ENCODE measurements at places on chromosomes 12 and 14.

DNA sequence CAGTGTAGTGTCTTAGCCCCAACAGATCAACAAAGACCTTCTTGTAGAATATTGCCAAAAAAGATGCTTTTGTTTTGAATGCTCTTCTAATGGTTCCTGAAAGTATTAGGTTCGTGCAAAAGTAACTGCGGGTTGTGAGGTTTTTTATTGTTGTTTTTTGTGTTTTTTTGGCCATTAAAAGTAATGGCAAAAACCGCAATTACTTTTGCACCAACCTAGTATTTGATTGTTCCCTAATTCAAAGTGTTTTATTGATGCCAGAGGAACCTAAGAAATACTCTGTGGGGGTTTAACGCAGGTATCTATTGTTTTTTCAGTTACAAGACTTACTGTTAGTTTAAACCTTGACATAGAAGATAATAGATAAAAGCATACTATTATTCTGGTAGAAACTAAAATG lies 150.8 kb upstream of the DAAM1 start:
- DNase-seq = no peak

GRCh38 chr14:34453226-34453625 lies 8.8 kb downstream of the SPTSSA start:
- DNase-seq = no peak

DNA sequence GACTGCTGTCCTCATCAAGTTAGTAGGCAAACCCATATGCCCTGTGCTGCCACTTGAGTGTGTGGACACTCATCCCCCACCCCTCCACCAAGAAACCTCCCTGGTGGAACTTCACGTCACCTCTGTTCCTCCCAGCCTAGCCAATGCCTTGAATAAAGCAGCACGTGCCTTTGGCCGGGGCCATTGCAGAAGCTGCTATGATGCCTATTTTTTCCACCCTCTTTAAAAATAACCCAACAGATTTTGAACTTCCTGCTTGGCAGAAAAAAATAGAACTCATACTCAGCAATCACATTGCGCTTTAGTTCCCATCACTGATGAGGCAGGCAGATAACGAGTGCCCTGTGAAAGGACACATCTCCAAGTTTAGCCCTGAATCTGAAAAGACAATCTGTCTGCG lies 23.1 kb upstream of the PWP1 start:
- no peak for DNase-seq

GRCh38 chr12:49985981-49986380 lies 13.2 kb downstream of the AQP6 start:
- DNase-seq = no peak

DNA sequence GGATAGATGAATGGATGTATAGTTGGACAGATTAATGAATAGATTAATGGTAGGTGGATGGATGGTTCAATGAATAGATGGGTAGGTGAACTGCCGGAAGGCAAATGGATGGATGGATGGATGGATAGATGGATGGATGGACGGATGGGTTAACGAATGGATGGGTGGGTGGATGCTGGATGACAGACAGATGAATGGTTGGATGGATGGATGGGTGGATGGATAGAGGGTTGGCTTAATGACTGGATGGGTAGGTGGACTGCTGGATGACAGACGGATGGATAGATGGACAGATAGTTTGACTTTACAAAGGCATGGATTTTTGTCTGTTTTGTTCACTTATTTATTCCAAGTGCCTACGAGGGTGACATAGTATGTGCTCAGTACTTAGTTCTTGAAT lies 64.4 kb downstream of the WSCD2 start:
- no peak for DNase-seq

DNA sequence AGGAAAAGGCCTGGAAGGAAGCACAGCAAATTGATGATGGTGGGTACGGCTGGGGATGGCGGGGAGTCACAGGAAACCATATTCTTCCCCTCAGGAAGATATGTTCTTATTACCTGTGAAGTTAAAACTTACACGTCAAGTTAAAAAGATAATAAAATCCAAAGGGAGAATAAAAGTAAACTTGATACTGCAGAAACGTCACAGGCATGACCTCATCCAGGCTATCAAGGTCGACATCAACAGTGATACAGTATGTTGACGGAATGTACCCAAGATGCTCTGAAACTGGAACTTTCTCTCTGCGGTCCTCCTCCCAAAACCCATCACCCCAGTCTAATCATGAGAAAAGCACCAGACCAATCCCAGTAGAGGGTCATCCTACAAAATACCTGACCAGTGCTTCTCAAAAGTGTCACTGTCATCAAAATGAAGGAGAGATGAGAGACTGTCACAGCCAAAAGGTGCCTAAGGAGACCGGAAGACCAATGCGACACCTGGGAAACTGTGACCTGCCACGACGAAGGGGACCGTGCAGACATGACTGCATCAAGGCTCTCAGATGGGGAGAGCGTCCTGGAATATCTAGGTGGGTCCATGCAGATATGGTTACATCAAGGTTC lies 74.6 kb downstream of the SCARB1 start:
- DNase-seq = no peak

DNA sequence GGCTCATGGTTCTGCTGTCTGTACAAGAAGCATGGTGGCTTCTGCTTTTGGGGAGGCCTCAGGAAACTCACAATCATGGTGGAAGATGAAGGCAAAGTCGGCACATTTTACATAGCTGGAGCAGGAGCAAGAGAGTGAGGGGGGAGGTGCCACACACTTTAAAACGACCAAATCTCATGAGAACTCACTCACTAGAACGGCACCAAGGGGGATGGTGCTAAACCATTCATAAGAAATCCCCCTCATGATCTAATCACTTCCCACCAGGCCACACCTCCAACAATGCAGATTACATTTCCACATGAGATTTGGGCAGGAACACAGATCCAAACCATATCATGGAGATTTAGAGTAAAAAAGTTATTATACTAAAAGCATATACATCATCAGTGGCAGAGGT lies 13.6 kb upstream of the LEMD3 start:
- DNase-seq = no peak

- DNase-seq = no peak
Measured at GRCh38 chr14:37848985-37849621, 253.7 kb downstream of the TTC6 start.

DNA sequence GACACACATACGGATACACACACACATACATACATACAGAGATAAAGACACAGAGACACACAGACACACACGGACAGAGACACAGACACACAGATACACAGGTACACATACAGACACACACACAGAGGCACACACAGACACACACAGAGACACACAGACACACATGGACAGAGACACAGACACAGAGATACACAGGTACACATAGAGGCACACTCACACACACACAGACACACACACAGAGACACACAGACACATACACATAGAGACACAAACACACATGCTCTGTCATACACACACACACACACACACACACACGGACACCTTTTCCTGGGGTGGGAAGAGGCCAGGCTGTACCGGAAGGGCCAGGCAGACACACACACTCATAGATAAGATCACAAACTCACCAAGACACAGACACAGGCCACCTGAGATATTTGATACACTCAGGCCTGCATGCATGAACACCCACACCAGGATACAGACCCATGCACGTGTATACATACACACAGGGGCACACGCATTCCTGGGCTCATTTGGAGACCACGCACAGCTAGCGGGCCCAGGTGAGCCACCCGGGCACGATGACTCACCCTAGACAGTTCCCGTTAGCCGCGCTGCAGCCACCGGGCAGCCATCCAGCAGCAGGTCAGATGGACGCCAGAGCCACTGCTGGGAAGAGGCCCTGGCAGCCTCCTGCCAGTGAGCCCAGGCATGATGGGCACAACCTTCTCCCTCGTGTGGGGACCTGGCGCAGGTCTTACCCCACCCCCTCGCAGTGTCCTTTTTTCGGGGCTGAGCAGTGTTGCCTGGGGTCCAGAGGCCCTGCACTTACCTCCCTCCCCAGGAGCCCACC lies 1.8 kb upstream of the AHNAK2 start:
- DNase-seq = no peak

- no peak for DNase-seq
Measured at GRCh38 chr14:106551265-106551664, 1024.9 kb downstream of the TMEM121 start.

- DNase-seq = no peak
Measured at GRCh38 chr14:55254581-55254980, 16.6 kb upstream of the FBXO34 start.

- DNase-seq = no peak
Measured at GRCh38 chr12:93370947-93371346, 6.8 kb upstream of the NUDT4 start.

- no peak for DNase-seq
Measured at GRCh38 chr12:24012528-24012927, 63.1 kb upstream of the SOX5 start.

DNA sequence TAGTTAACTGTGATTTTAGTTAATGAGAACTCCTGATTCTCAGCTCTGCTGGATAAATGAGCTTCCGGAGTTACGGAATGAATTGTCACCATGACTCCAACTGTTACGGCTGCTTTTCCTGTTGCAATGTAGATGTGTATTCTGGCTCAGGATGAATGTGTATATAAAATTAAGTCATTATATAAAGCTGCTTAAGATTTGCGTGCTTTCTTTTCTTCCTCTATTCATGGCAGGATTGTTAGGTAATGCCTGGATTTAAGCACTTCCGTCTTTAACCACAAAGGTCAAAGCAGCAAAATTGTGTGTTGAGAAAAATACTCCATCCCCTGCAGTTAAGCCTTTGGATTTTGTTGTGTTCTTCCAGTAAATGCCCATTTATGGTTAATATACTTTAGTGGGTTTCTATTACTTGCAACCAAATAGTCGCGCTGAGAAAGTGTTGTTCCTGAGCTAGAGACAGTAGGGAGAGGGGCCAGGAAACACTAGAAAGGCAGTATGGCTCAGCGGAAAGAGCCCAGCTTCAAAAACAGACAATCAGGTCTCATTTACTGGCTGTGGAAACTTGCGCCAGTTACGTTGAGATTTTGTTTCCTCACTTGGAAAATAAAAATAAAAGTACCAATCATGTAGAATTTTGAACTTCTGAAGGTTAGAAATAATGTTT lies 9.4 kb upstream of the CCDC175 start:
- no peak for DNase-seq

All from KG1 (cell line).